Liver (tissue), 10 donors: ENCODE measurements at places on chromosomes 5 and 9. TPM values are rescaled to one million over a fixed set of nuclear protein-coding genes. Genes with fewer than 3 reads are reported as not detected.

Gene CDO1
- polyA plus RNA-seq: 270 TPM

Gene NUTM2G
- not detected for polyA plus RNA-seq

Gene ZNF474
- polyA plus RNA-seq: 0.03 TPM

Gene LHFPL2
- 1.6 TPM for polyA plus RNA-seq

Gene MOB3B
- polyA plus RNA-seq: 0.36 TPM

Gene IFNA2
- polyA plus RNA-seq: not detected

Gene NEUROG1
- polyA plus RNA-seq: not detected

Gene MYORG
- polyA plus RNA-seq: 11.4 TPM

Gene GDF9
- 0.08 TPM for polyA plus RNA-seq

Gene EMB
- polyA plus RNA-seq: 1.5 TPM

Gene PCDHB5
- 0.33 TPM for polyA plus RNA-seq

Gene LCN9
- polyA plus RNA-seq: not detected

Gene GDA
- 24.4 TPM for polyA plus RNA-seq

Gene SPAAR
- polyA plus RNA-seq: 1.1 TPM

Gene GABRA1
- not detected for polyA plus RNA-seq

Gene PCDHA6
- not detected for polyA plus RNA-seq

Gene GABBR2
- polyA plus RNA-seq: not detected

Gene ADAMTS6
- polyA plus RNA-seq: 0.26 TPM

DNA sequence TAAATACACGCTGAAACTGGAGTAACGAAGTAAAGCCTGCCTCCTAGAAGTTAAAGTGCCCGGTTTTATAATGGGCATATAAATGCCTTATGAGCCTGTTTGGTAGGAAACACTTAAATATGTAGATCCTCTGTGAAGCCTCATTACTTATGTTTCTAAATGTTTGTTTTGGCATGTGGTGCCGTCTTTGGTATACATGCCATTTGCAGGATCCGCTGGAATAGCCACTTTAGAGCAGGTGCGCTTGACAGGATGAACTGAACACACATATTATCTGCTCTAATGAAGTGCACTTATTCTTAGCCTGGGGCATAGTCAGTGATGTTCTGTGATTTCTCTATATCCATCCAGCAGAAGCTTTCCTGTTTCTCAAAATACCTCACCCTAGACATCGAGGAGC, 778.1 kb upstream of the WWC1 start:
- no peak for DNase-seq

- DNase-seq: no peak
Observed at GRCh38 chr9:98091735-98092612, 27.0 kb downstream of the TRIM14 start.

GRCh38 chr5:155046591-155046990, 33.0 kb downstream of the KIF4B start:
- DNase-seq: no peak

DNA sequence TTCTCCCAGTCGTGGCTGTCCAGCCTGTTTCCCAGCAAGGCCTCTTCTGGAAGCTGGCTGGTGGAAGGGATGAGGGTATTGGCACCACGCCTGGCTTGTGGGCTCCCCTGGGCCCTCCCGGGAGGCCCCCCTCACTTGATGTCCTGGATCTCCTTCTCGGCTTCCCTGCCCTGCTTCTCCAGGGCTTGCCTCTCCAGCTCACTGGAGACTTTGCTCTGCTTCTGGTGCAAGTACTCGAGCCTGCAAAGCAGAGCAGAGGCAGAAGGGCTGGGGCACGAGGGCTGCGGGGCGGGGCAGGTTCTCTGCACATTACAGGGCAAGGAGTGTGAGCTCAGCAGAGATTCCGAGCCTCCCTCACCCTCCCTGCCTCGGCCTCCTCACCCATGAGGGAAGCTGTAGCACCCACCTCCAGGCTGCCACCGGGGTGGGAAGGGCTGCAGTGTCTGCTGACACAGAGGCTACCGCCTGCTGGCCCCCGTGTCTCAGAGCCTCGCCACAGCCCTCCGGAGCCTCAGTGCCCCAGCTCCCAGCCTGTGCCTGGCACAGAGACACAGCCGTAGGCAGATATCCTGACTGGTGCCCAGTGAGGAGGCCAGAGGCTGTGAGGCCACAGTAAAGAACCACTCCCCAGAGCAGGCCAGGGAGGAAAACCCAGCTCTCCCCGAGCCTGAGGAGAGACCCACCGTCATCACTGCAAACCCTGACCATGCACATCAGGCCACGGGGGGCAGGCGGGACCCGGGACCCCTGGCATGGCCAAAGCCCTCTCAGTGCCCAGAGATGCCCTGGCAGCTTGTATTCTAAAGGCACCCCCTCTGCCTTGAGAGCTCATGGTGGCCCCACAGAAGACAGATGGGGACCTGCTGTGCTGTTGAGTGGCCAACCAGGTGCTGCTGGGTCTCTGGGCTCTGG, 7.2 kb downstream of the SNAPC4 start:
- DNase-seq: no peak

- no peak for DNase-seq
Observed at GRCh38 chr9:4276856-4277255, 23.0 kb downstream of the GLIS3 start.

GRCh38 chr9:109277451-109277850, 43.4 kb downstream of the EPB41L4B start:
- peak; percentile 36 for DNase-seq

- no peak for DNase-seq
Observed at GRCh38 chr5:14405706-14406553, 175.7 kb upstream of the OTULINL start.

GRCh38 chr5:165786073-165786472, 2280.7 kb downstream of the MAT2B start:
- no peak for DNase-seq

- DNase-seq: no peak
Observed at GRCh38 chr9:19533373-19533772, 124.6 kb downstream of the ACER2 start.

DNA sequence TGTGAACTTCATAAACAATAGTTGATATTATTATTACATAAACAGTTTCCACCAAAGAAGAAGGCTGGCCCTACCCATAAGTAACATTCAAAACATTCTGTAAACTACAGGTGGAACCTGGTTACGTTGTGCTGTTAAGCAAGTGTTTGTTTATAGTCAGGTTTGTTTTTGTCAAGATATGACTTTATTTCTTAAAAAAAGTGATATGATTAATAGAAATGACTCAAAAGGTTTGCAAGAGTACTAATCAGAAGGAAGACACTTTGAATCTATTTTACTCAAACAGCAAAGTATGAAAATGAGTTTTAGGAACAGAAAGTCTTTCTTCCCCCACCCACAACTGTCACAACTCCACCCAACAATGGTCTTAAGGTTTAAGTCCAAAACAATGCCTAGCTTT, 220.8 kb downstream of the PLK2 start:
- DNase-seq: no peak

GRCh38 chr5:145830594-145830993, 4.5 kb downstream of the PRELID2 start:
- no peak for DNase-seq

DNA sequence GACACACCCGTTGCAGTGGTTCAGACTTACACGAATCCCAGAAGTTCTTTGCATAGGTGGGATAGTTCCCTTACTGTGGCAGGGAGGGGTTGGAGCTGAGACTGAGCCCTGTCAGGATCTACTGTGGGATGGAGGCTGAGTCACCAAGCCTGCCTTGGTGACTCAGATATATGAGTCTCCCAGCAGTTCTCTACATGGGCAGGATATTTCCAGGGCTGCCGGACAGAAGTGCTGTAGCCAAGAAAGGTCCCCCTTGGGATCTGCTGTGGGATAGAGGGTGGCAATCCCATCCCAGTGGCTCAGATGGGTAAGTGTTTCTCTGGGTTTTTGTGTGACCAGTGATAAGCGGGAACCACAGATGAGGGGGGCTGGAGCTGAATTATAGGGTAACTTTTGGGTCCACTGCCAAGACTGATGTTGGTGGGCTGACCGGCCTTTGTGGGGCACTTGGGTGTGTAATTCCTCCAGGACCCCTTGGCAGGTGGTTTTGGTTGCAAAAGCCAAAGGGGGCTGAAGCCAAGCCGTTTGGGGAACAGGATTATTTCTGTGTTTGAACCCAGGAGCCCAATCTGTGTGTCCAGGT, 18.7 kb downstream of the XRCC4 start:
- no peak for DNase-seq

DNA sequence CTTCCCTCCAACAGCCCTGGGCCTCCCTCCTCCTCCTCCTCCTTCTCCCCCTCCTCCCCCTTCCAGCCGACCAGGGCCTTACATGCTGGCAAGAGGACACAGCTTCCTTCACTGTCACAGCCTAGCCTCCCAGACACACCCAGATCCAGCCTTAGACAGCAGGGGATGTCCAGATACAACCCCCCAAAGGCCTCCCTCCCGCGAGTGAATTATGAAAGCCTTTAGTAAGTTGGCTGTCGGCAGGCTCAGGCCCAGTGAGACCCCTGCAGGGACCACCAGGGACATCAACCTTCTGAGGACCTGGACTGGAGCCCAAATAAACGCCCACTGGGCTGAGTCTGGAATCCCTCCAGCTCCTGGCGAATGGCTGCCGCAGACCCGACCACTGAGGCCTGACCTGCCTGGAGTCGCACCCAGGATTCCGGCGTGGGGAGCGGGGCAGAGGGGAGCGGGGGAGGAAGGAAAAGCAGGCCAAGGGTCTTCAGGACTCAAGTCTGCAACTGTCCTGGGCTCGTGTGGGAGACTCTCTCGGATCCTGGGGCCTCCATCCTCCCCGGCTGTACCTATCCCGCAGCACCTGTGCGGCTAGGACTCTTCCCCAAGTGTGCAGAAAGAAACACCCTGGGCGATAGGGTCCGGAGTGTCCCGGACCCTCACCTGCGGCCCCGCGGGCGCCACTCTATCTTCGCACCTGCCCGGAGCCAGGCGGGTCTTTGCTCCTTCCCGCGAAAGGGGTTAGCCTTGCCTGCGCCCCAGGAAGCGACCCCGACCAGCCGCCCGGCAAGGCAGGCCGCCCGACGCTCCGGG, 705 bp downstream of the SEPTIN8 start:
- DNase-seq: no peak

GRCh38 chr9:134631881-134632280, 9.7 kb upstream of the COL5A1 start:
- no peak for DNase-seq

DNA sequence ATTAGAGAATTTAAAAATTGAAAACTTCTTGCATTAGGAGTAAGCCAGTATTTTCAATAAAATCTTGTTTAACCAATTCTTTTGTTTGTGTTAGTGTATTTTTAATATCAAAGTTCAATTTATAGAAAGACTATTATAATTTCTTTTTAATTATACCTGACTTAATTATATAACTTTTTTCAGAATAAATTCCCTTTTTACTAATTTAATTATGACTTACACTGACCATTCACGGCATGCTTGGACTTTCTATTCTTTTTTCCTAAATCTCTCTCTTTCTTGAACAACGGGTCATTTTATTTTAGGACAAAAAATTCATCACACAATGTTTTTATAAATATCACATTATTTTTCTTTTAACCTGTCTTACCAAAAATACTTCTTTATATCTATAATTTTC, 555.3 kb upstream of the PTGER4 start:
- no peak for DNase-seq

- DNase-seq: no peak
Observed at GRCh38 chr5:158933494-158934318, 166.0 kb downstream of the EBF1 start.

DNA sequence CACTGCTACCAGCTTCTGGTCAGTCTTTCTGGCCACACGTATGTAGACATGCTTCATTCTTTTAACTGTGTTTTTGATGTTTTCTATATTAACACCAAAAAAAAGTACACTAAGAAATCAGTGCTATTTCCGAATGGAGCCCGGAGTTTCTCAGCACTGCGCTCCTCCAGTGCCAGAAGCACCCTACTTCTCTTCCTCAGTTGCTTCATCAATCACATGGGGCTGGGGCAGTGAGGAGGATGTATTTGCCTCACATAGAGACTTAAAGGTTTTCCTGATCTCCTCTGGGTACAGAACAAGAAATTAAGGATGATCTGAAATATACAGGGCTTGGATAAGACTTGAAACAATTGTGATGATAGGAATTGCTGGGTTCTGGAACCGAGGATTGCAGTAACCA, 148.0 kb downstream of the ERCC6L2 start:
- DNase-seq: no peak

GRCh38 chr5:62922191-62922590, 343.6 kb downstream of the LRRC70 start:
- no peak for DNase-seq

- DNase-seq: no peak
Observed at GRCh38 chr5:13558408-13558807, 386.1 kb downstream of the DNAH5 start.

DNA sequence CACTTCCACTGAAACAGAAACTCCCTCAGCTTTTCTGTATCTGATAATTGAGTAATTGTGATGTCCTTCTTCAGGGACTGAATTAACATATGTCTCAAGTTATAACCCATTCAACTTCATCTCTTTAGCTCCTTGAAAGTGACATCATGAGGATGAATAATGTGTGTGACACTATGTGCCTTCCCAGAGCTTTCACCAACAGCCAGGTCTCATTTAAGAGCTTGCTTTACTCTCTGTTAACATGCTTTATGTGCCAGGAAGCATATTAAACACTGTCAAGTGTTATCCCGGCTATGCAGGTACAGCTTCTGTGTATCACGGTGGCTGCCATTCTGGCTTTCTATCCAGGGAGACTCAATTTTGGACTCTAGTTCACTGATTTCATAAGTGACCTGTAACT, 799.9 kb downstream of the CDH12 start:
- DNase-seq: no peak

DNA sequence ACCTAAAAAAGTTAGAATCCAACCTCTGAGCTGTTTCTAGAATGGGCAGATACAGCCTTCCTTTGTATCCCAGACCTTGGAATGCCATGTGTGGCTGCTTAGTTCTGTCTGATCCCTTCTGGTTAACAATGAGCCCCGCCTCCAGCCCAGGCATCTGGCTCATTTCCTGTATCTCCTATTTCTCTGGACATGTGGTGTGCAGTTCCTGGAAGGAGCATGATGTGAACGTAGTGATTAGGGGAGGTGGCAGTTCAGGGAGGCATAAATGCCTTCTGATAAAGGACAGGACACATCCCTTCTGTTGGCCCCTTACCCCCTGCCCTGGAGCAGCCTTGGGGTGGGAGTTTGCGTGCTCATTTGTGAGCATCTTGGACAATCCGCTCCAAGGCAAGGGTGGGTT, 243.0 kb downstream of the ZSWIM6 start:
- DNase-seq: no peak

DNA sequence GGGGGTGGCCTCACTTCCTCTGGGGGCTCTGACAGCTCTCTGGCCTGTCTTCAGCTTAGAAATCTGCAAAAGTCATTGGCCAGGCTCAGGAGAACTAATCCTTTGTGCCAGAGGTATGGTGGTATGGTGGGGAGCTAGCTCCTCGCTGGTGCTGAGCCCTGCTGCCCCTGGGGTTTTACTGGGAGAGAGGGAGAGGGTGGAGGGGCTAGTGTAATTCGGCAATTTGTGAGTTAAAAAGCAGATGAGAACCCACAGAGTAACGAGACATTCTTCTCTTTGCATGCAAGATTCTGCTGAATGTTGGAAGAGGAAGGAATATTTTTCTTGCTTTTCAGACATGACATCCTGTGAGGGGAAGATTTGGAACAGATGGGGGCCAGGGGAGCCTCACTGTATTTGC, 65.5 kb upstream of the SPRY4 start:
- no peak for DNase-seq

- peak; percentile 84 for DNase-seq
Observed at GRCh38 chr9:129174102-129174723, 3.8 kb downstream of the IER5L start.

- DNase-seq: no peak
Observed at GRCh38 chr5:137699336-137700281, 36.3 kb downstream of the KLHL3 start.

GRCh38 chr5:138503487-138504270, 38.4 kb downstream of the EGR1 start:
- DNase-seq: peak; percentile 37

- DNase-seq: no peak
Observed at GRCh38 chr5:151750121-151750520, 8.3 kb downstream of the ATOX1 start.

GRCh38 chr9:87579781-87580541, 82.3 kb downstream of the DAPK1 start:
- no peak for DNase-seq
